ENCODE measurements at places on chromosomes 6 and 20.

- DNase-seq: no peak
Measured at GRCh38 chr20:53964067-53964466, 106.3 kb downstream of the BCAS1 start.

- no peak for DNase-seq
Measured at GRCh38 chr6:131992557-131992956, 41.4 kb upstream of the CCN2 start.

DNA sequence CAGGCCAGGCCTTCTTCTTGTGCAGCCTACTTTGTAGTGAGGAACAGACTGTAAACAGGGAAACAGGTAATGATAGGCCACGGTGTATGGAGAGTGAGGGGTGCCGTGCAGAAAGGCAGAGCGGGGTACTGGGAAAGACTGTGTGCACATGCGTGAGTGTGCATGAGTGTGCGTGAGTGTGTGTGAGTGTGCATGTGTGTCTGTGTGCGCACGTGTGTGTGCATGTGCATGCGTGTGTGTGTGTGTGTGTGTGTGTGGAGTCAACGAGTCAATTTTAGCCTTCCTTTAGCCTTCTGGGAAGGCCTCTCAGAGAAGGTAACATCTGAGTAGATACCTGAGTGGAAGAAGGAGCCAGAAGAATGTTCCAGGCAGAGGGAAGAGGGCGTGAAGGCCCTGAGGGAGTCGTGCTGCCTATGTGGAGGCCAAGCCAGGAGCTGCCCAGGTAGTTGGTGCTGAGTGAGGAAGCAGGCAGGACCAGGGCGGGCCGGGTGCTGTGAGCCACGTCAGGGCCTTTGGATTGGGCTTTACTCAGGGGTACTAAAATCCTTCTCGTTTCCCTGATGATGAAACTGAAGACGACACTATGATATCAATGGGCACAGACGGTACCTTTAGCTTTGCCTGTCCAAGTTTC, 6.3 kb downstream of the APCDD1L start:
- no peak for DNase-seq

GRCh38 chr6:97977084-97977483, 694.1 kb upstream of the MMS22L start:
- DNase-seq: no peak

DNA sequence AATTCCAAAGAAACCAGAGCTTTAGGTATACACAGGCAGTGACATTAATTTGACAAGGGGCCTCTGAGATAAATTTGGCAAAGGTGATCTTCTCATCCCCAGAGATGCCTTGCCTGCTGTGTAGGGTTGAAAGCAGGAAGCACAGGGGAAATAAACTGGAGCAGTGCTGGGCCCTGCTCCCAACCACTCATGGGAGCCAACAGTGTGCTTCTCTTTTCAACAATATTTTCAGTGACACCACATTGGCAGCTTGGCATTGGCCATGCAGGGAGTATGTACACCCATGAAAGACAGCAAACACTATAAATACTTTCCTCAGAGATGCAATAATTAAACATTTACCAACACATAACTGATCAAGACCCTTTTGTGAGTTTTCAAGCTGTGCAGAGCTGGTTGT, 90.7 kb upstream of the F13A1 start:
- no peak for DNase-seq

- DNase-seq: no peak
Measured at GRCh38 chr6:168535711-168536110, 94.7 kb downstream of the SMOC2 start.

- DNase-seq: no peak
Measured at GRCh38 chr6:51531623-51532022, 555.8 kb downstream of the PKHD1 start.

DNA sequence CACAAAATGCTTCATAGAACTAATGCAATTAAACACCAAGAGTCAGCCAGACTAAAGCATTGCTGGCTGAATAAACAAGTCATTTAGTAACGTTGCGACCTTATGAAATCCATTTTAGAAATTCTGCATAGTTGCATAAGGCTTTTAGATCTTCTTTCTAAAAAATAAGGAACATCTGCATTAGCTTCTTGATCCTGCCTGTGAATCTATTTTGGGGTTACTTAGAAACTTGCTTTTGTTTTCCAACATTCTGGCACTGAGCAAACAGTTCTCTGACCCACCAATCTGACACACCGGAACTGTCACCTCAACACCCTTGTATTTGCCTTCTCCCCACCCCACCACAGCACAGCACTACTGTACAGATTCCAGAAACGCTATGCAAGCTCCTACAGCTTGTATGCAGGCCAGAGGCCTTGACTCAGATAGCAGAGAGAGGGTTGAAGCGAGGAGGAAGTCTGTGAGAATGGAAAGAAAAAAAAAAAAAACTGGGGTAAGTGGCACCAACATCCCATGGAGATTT, 55.0 kb downstream of the KIF13A start:
- DNase-seq: no peak

DNA sequence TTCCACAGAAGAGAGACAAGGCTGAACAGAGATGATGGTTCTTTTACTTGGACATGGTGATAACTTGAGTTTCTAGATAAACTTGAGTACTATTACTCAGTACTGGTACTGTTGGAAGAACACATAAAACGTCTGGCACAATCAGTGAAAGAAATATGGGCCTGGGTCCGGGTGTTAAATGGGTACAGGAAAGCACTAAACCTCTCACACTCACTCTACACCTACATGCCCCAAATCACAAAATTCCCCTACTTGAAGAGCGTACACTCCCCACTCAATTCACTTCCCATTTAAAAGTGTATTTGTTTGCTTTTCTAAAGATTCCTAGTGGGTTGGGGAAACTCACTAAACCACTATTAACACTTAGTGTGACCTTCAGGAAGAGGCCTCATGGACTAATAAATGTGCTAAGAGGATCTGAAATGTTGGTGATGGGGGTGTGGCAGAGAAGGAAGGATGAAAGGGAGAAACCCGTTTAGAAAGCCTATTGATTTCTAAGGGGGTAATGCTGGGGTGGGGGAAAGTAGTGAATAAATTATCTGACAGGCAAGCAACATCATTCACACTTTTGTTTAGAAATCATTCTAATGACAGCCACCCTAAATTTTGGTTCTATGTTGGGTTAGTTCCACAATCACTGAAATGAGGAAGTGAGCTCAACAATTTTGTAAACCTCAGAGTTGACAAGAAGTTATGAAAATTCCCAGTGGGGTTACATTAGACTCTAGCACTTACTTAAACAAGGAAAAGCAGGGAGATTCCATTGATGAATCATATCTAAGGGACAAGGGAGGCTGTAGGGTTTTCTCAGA, 222.6 kb upstream of the MARCKS start:
- no peak for DNase-seq

GRCh38 chr6:2192976-2193375, 52.4 kb downstream of the GMDS start:
- no peak for DNase-seq

DNA sequence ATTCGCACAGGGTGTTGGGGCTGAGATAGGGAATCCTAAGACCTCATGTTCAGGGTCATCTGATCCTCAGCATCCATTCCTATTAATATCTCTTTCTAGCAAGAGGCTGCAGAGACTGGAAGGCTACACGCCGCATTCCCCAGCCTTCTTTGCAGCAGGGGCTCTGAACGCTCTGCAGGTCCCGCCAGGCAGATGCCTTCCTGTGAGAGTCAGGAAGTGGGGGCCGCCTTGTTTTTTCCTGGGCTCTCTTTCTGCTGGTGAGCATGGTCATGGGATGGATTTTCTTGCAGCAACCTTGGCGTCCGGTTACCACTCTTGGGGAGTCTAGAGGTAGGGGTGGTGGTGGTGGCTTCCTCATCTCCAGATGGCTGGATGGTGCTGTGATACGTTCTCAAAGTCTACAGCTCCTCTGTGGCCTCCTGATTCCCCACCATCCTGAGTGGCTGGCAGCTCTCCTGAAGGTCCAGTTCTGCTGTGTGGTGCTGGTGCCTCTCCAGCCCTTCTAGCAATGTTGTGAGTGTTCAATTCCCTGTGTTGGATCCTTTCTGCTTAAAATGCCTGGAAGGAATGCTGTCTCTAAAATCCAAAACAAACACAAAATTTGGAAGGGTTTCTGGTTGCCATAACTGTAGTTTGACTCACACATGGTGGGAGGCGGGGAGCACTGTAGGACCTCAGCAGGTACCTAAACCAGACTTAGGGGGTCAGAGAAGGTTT, 111.9 kb downstream of the CEBPB start:
- no peak for DNase-seq

- no peak for DNase-seq
Measured at GRCh38 chr6:166728884-166729530, 102.0 kb upstream of the RPS6KA2 start.

- no peak for DNase-seq
Measured at GRCh38 chr20:11168026-11168425, 494.2 kb upstream of the JAG1 start.
